ENCODE measurements at places on chromosomes 12 and 14.
A peak's percentile ranks its signal among the peaks of the same experiment; 100 is the strongest.

GRCh38 chr12:74541074-74541473 lies 3.4 kb downstream of the ATXN7L3B start:
- no peak for DNase-seq

DNA sequence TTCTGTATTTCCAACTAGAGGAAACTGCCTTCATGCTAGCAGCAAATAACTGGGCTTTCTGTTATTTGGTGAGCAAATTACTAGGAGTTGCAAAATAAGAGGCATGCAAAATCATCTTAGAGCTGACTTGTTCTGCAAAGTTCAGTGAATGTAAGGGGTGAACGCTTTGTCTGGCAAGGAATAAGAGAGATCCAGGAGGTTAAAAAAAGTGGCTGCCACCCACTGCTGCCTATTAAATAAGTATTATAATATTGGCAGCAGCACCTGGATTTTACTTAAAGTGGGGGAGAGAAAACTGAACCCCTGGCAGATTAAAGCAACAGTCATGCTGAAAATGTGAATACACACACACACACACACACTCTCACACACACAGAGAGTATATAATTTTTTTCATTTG lies 557.0 kb downstream of the FLRT2 start:
- no peak for DNase-seq

GRCh38 chr12:88062474-88062873 lies 33.3 kb upstream of the C12orf50 start:
- no peak for DNase-seq

DNA sequence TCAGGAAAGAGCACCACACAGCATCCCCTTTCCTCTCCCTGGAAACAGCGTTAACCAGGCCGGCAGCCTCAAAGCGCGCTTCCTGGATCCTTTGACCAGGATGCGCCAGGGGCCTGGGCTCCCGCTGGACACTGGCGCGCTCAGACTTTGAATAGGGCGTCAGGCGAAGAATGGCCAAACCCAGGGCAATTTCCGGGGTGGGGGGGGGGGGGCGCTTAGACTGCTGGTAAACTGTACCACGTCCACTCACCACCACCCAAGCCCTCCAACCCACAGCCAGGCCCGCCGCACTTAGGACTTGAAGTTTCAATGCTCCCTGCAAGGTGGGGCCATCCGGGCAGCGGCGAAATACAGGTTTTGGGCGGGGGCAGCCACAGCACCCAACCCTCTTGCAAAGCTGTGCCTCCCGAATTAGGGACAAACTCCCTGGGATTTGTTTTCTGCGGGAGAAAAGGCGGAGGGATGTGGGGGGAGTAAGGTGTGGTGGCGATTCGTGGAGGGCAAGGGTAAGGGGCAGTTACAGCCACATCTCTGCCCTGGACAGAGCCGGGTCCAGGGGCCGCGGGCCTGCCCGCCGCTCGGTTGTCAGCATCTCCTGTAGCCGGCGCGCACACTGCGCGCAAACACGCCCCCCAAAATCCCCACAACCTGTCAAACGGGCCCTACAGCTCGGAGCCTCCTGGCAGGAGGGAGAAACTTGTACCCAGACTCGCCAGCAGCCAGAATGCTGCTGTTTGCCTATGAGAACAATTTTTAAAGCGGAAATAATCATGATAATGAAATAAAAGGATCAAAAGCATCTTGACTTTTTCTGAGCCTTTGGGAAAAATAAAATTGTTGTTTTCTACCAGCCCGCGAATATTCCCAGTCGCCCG lies 958 bp downstream of the RTN1 start:
- DNase-seq, result peak; percentile 13

GRCh38 chr12:96195845-96196451 lies 1.8 kb downstream of the ELK3 start:
- peak; percentile 16 for DNase-seq

- DNase-seq, result no peak
Measured at GRCh38 chr12:96241846-96242256, 47.7 kb downstream of the ELK3 start.

- DNase-seq, result no peak
Measured at GRCh38 chr14:104106471-104106991, 21.0 kb downstream of the ASPG start.

DNA sequence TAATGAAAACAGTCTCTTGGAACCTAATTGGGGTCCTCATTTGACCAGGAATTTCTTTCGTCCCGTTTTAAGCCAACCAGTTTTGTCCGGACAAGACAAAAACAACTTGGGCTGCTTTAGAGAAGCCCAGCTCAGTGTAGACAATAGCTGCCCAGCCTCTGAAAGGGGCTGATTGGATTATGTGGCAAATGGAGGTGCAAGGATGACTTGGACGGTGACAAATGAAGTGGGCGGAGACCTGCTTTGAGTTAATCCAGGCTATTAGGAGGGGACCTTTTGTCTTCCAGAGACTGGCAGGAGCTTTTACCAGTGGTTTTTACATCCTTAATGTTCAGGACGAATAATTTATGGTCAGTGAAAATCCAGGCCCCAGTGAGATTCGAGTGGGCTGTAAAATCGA lies 4.8 kb downstream of the MEG3 start:
- DNase-seq, result no peak

DNA sequence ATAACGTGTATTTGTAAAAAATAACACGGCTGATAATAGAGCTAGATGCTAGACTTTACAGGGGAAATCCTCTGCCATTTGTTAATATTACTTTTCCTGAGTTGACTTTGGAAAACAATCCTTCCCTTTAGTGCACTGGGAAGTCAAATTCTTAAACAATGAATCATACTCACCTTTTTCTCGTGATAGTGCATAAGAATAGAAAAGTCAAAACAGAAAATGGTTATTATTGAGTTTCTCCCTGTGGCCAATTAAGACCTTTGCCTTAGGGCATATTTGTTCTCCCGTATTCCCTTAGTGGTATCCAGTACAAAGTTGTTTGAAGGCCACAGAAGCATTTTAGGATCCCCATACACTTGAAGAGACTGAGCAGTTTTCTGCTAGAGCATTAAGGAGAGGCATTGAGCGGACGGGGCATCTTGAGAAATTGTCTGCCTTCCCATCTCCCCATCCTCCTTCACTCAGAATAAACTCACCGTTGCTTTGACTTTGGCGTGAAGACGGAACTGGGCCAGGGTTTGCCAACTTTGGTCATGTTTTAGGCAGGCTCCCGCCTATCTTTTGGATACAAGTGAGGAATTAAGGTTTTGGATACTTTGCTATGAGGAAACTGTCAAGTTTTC lies 171.3 kb downstream of the TMTC2 start:
- no peak for DNase-seq
